ENCODE measurements at places on chromosomes 2 and 18.

GRCh38 chr18:3097082-3097481 lies 84.1 kb upstream of the LPIN2 start:
- DNase-seq, result no peak

GRCh38 chr2:198664321-198664720 lies 793.4 kb downstream of the SATB2 start:
- no peak for DNase-seq

- peak; percentile 97 for DNase-seq
These were observed 14.3 kb downstream of the MALL start for GRCh38 chr2:110101280-110101844.

DNA sequence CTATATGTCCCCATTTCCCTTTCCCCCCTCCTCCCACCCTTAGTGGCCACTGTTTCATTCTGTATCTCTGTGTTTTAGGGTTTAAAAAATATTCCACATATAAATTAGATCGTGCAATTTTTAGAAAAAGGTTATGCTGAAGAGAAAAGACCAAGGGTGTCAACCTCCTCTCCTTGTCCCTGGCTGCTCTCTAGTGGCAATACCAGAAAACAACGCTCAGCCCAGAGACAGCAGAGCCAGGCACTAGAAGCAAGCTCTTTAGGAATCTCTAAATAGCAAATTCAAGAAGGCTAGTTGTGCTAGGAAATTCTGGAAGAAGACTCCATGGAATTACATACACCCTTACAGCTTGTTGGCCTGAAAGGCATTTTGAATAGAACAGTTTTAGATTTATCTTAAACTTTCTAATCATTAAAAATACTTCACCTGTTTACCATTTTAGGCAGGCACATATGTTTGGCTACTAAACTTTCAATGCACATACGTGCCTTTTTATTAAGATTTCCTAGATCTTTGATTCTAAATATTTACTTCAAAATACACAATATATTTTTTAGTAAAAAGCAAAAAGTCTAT lies 35.1 kb upstream of the RASGRP3 start:
- no peak for DNase-seq

DNA sequence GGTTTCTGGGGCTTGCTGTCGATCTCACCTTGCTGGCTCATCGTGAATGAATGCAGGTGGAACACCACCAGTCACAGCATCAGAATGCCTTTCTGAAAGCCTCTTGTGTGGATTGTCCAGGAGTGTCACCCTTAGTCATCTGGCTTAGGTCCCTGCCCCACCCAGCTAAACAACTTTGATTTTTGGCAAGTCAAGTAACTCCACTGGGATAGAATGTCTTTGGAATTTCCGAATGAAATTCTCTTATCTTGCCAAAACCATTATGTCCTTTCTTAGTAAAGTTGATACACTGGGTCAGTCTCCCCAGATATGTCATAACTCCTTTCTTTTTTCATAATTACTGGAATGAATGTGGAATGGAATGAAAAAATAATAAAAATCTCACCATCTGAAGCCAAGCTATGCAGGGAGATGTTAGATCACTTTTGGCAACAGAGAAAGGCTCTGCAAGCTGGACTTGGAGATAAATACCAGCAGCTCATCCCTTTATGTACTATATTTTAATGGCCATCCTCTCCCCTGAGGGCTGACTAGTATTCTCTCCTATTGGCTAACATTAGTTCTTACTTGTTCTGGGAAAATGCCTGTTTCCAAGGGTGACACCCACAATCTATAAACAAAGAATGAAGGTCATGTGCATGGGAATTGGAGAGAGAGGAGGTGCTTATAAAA lies 35.4 kb downstream of the INSIG2 start:
- no peak for DNase-seq

GRCh38 chr18:56036741-56037140 lies 448.7 kb upstream of the TCF4 start:
- DNase-seq, result no peak

DNA sequence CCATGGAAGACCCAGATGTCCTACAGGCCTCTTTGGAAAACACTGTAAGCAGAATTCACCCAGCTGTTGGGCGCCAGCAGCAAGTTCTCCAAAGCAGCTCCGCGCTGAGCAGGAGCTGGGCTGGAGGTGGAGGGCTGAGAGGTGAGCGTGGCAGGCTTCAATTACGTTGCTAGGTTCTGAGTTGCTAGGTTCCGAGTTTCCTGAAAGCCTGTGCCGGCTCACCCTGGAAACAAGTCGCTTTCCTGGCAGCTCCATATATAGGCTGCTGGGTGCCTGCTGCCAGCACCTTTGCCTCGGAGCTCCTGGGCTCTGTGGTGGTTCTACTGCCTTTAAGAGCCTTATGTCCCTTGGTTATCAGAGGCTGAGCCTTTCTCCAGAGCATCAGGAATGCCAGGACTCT lies 14.4 kb upstream of the EGR4 start:
- no peak for DNase-seq

- no peak for DNase-seq
These were observed 230.4 kb downstream of the IKZF2 start for GRCh38 chr2:212921061-212921460.

- peak; percentile 1 for DNase-seq
These were observed 33.1 kb downstream of the GPC1 start for GRCh38 chr2:240468303-240469238.

DNA sequence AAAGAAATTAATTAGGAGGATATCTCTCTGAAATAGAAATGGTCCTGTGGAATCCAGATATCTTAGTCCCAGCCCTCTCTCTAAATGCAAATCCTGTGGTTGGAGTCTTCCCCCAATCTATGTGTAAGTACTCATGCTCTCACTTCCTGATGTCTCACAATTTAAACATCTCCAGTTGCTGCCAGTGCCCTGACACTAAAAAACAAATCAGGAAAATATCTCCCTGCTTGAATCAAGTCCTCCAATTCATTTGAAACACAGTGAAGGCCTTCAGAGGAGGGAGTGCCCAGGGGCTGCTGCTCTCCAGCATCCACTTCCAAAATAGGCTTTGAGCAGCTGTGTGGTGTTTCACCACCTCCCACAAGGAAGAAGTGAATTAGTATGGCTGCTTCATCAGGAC lies 413.8 kb downstream of the RAD51AP2 start:
- no peak for DNase-seq

GRCh38 chr2:230908595-230909191 lies 16.3 kb downstream of the GPR55 start:
- no peak for DNase-seq

- peak; percentile 46 for DNase-seq
These were observed 121.2 kb downstream of the ZNF521 start for GRCh38 chr18:25230658-25231326.

DNA sequence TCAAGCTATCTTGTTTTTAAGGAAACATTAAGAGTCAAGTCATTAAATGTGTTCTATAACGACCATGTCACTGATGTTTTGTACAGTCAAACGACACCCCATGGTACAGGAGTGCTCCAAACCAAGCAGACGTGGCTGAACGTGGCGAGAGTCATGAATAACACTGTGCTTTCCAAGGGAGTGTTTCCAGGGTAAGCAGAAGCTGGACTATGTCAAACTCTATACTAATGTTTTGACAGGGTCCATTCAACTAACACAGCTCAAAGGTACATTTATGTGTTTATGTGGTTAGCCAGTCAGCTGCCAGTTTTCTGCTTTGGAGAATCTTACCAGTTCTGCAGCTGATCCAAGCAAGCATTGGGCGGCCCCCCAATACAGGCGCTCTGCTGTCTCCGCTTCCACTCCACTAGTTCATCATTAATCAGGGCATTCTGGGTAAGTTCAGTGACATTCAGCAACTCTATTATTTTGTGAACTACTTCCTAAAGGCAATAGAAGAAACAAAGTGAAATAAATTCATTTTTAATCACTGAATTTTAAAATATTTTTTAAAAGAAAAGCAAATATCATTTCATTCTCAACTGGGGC lies 16.4 kb downstream of the STAT1 start:
- DNase-seq, result no peak

DNA sequence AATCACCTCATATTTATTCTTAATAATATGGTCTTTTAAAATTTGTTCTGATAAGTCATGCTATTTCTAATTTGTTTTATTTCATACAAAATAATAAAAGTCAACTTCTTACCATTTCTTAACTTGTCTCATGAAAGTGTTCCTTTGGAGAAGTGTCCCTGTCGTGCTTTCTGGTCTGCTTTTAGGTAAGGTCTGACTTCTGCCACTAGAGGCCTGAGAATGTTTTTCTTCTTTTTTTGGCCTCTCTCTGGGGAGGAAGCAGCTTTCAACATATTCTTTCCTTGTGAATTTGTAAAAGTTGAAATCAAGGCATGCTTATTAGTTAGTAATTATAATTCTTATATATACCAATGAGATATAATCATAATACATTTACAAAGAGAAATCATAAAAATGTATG lies 39.4 kb downstream of the MAP2 start:
- DNase-seq, result no peak

DNA sequence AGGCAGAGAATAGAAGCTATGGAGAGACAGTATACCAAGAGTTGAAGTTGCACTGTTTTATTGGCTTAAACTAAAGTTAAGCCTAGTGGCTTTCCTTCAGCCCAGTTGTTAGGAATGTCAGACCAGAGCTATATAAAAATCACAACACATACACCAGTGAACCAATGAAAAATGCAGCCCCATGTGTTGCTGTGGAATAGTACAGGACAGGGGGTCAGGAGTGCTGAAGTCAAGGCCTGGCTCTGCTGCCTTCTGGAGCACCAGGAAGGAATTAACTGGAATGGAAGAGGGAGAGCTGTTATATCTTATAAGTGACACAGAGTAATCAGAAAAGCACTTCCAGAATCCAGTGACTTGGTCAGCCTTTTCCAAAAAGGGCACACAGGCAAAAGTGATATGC lies 58.9 kb downstream of the OSR1 start:
- DNase-seq, result no peak

- DNase-seq, result no peak
These were observed 84.0 kb upstream of the DSEL start for GRCh38 chr18:67600181-67601180.

DNA sequence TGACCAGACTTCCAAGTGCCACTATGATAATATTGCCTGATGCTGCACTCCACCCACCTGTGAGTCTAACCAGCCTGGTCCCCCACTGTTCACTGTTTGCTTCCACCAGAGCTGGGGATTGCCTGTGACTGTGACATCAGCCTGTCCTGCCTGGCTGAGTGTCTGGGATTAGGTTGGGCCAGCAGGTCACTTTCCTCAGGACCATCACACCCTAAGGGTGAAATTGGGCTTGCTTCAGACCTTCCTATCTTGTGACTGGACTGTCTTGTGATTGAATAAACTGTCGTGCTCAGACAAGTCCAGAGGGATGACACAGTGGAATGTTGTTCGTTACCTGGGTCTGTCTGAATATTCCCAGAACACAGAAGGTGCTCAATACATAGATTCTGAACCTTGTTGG lies 87.4 kb upstream of the HK2 start:
- DNase-seq, result no peak

DNA sequence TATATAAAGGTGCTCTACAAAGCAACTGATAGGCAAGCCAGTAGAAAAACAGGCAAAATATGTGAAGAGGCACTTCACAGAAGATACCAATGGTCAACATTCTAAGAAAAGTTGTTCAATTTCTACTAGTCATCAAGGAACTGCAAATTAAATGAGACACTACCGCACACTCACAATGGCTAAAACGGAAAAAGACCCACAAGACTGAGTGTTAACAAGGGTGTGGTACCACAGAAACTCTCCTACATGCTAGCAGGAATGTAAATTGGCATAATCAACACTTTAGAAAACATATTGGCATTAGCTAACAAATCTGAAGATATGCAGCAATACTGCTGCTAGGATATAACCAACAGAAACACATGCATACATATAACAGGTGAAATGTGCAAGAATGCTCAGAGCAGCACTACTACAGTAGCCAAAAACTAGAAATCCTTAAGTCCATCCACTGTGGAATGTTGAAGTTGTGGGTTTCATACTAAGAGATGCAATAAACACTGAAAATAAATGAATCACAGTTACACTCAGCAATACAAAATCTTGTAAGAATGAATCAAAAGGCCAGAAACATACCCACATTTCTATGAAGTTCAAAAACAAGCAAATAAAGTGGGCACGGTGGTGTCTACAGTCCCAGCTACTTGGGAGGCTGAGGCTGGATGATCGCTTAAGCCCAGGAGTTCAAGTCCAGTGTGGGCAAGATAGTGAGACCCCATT lies 9.2 kb downstream of the RNU4ATAC start:
- no peak for DNase-seq

DNA sequence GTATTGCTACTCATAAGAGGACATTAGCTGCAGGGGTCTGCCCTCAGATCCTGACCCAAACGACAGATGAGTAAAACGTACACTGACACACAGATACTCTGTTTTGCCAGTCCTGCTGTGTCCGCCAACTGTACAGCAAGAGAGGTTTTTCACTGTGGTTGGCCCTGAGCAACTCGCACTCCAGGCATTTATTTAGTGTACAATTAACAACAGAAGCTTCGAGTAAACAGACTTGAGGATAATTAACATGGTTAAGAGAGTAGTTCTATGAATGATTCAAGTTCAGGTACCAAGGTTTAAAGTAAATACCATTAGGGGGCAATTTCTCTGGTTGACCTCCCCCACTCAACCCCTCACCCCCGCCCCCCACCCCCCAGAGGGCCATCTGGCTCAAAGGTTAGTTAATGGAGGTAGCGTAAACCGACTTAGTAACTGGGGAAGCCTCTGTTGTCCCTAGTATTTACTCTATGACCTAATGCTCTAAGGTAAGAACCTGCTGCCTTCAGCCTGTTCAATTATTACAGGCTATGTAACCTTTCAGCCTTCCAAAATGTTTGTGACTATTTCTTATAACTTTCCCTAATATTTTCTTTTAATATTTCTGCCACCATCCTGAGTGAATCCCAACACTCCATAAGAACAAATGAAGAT lies 103.9 kb upstream of the XIRP2 start:
- no peak for DNase-seq

Data from thoracic aorta (tissue), 2 donors.